NCI-H2029 (cell line): ENCODE measurements at places on chromosomes 1 and 21.

DNA sequence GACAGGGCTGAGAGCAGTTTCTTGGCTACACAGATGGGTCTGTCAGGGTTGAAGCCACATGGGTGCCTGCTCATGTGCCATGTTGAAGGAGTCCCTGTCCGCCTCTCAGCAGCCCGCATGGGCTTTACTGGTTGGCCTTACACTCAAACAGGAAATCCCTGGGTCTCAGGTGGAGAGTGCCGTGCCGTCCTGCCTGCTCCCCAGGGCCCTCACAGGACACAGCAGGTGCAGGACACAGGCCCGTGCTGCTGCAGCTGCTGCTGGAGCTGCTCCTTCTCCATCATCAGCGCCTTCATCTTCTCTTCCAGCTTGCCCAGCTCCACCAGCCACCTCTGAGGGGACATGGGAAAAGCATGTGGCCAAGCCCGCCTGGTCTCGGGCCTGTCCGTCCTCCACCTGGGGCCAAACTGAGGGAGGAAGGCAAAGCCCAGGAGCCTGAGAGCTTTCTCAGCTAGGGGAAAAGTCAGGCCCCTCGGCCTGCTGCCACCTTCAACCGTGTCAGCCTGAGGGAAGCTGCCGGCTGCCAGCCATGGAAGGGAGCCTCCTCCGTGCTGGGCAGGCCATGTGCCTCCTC lies 5.5 kb downstream of the SLFNL1 start:
- no peak for DNase-seq

- no peak for DNase-seq
Observed at GRCh38 chr1:65477414-65478378, 57.2 kb downstream of the LEPR start.

- DNase-seq, result no peak
Observed at GRCh38 chr1:2506007-2506860, 20.2 kb downstream of the PANK4 start.

DNA sequence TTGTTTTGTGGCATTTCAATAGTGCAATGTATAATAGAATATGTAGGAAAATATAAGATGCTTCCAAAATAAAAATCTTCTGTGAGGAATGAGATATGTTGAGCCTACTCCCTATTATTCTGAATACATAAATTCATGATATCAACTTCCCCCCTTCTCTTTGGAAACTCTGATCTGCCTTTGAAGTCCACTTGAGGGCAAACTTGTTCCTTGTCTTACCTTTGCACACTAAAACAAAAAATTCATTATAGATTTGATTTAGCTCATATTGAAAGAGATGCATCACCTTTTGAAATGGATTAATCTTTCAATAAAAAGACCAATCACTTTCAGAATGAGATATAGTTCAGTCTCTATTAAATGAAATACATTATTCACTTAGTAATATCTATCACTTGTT lies 580.7 kb upstream of the ADGRL4 start:
- DNase-seq, result no peak

- peak; percentile 95 for DNase-seq
Observed at GRCh38 chr1:32817159-32817814, at the start of the genes S100PBP and YARS1. TSS of gene S100PBP (plus strand) at chr1:32817653. CDS start at chr1:32826100, 8,447 bp downstream. TSS of gene YARS1 (minus strand) at chr1:32817358. CDS start at chr1:32817244, 114 bp downstream.

GRCh38 chr21:34945288-34945687 lies 103.8 kb downstream of the RUNX1 start:
- no peak for DNase-seq

GRCh38 chr1:197890936-197891335 lies 11.5 kb upstream of the C1orf53 start:
- DNase-seq, result no peak

DNA sequence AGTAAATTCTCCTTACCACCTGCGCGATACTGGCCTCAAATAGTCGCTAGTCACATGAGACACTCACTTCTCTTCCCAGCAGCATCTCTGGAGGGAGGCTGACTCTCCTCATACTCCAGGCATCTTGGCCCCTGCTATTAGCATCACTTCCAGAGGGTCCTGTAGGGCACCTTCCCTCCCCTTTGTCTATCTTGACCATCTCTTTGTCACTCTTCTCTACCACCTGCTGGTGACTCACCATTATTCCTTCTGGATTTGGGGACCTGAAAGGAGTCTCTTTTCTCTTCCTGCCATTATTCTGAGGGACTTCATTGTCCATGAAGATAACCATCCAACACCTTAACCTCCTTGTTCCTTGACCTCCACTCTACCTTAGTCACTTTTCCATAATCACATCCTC lies 31.7 kb upstream of the GPR37L1 start:
- DNase-seq, result no peak

DNA sequence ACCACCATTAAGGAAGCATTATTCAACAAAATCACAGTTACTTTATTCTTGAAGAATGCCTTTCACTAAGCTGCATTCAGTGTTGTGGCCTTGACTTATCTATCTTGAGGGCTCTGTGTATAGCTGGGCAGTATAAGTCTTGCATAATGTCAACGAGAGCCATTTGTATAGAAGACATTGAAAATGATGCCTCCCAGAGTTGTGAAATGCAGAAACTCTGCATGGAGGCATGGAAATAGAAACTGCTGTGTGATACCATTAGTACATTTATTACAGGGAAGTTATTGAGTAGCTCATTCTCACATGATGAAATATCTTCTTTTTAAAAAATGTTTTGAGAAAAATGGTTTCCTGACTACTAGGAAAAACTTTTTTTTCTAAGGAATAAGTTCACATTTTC lies 111.4 kb upstream of the SNX7 start:
- no peak for DNase-seq

- DNase-seq, result peak; percentile 64
Observed at GRCh38 chr1:231934797-231935196, 308.2 kb downstream of the DISC1 start.

GRCh38 chr1:183281039-183281438 lies 95.0 kb downstream of the LAMC2 start:
- no peak for DNase-seq

DNA sequence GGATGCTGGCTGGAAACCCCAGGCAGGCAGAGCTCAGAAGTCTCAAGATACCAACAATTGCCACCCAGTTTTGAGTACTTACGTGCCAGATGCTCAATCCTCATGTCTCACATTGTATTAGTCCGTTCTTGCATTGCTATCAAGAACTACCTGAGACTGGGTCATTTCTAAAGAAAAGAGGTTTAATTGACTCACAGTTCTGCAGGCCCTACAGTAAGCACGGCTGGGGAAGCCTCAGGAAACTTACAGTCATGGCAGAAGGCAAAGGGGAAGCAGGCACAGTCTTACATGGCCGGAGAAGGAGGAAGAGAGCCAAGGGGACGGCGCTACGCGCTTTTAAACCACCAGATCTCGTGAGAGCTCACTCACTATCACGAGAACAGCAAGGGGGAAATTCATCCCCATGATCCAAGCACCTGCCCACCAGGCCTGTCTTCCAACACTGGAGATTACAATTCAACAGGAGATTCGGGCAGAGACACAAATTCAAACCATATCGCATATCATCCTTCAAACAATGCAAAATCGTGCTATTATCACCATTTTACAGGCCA lies 58.0 kb downstream of the KAZN start:
- DNase-seq, result no peak

DNA sequence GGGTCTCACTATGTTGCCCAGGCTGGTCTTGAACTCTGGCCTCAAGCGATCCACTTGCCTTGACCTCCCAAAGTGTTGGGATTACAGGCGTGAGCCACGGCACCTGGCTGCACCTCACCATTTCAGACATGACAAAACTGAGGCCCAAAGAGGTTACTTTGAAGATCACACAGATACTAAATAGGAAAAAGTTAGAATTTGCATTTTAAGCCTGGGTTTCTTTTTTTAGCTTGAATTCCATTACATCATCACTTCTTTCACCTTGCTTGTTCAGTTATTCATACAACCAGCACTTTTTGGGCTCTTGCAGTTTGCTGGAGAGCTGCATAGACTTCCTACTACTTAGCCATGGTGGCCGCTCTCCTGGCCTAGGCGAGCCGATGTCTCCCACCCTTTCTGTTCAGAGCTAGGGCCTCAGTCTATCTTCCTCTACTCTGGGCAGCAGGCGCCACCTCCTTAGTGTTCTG lies 16.3 kb upstream of the CD2 start:
- no peak for DNase-seq

DNA sequence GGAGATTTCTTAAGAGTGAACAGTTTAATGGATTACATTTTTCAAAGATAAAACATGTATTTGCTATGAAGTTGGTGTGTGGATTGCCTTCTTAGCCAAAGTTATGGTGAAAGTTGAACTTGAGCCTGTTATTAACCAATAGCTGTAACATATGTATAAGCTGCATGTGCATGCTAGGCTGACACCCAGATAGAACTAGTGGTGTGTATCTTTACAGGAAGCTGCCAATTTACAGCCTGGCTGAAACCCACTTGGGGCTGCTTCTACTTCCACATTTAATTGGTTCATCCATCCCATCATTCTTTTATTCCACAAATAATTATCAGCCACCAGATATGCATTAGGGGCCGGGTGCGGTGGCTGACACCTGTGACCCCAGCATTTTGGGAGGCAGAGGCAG lies 3.3 kb downstream of the PLA2G5 start:
- DNase-seq, result no peak

DNA sequence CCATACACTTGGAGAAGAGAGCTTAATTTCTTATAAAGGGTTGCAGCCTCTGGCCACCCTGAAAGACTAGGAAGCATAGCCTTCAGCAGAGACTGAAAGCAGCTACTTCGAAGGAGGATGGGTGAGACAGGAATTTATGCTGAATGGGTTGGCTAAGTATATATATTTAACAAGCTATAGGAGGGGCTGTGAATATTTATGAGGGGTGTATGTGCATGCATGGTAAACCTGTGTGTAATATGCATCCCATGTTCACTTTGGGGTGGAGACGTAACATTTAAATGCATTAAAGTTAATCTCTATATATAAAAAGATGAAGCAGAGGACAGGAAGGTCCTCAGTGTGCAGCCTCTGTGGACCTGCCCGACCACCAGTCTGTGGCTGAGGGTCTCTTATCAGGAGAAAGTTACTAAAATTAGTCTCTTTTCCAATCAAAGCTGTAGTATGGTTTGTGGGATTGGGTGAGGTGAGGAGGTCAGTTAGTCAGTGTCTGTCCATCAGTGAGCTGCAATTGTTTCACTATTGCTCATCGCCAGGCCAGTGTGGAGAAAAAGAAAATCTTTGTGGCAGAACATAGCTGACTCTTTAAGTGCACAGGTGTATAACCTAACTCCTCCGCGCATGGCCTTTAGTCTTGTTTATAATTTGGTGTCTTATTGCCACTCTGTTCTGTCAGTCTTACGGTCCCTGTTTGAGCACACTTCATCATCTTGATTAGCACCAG lies 35.4 kb upstream of the DSCAM start:
- DNase-seq, result no peak

- DNase-seq, result peak; percentile 50
Observed at GRCh38 chr1:59570524-59570923, 244.2 kb upstream of the HOOK1 start.

GRCh38 chr1:26779098-26779668 lies 8.6 kb upstream of the PIGV start:
- DNase-seq, result no peak

DNA sequence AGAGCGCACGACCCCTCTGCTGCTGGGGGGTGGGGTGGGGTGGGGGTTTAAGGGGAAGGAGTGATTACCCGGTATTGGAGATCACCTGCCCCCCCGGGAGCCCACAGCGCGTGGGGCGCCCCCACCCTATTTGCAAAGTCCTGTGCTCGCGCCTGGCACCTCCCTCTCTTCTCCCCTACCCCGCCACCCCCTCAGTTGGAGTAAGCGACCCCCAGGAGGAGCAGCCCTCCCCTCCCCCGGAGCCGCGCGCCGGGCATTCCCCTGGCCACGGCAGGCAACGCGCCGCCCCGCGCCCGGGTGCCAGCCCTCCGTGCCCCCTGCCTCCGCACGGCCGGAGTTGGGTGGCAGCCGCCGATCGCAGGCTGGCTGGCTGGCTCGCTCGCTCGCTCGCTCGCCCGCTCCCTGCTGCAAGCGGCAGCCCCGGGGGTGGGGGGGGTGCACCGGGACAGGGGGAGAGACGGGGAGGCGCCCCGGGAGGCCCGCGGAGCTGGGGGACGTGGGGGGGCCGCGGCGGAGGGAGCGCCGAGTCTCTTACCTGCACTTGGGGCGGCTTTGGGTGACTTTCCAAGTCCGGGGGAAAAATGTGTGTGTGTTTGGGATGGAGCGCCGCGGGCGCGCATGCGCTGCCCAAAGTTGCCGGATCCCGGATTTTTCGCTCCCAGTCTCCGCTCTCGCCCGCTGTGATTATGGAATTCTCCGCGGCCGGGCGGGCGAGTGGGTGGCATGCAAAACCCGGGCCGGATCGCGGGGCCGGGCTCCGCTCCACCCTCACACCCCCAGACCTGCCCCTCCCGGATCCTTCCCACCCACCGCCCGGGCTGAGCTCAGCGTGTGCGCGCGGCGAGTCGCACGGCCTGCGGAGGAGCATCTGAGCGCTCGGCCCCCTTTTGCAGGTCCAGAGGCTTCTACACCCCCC lies at the start of gene CASZ1:
TSS of gene CASZ1 (minus strand) at position 618 of the 916 bp plus-strand sequence. CDS start 102,757 bp downstream, outside the sequence.
- DNase-seq, result peak; percentile 76

GRCh38 chr1:12662556-12662955 lies 18.7 kb downstream of the AADACL4 start:
- DNase-seq, result no peak

GRCh38 chr1:31623365-31623764 lies 5.9 kb downstream of the HCRTR1 start:
- DNase-seq, result no peak

DNA sequence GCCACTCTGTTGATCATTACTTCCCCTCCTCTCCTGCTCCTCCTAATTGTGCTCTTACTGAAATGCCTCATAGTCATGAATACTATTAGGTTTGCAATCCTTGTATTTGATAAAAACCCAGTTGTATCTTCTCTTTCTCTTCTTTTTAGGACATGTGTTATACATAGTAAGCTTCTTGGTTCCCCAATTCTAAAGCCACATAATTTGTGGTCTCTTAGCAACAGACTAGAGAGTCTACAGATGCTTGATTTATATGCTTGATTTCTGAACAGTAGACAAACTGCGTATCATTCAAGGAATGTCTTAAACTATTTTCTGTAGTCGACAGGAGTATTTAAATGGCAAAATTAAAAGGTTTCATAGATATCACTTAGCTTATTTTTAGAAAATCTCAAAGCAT lies 1598.9 kb downstream of the PLA2G4A start:
- DNase-seq, result no peak

- no peak for DNase-seq
Observed at GRCh38 chr1:234614081-234614489, 4.1 kb upstream of the IRF2BP2 start.

- DNase-seq, result no peak
Observed at GRCh38 chr1:30258876-30259275, 464.5 kb downstream of the MATN1 start.

DNA sequence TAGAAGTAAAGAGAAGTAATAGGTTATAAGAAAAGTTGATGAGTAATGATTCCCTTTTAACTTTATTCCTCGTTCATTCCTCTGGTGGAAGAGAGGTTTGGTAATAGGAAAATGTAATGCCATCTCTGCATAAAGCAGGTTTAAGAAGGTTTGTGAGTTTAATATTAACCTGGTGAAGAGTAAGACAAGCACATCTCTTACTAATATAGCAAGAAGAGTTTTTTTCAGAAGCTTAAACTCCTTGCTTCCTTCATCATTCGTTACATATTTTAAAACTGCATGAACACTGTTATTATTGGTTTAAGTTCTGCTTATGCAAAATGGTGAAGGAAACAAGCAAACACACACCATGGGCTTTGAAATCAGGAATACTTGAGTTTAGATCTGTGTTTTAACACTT lies 9.2 kb upstream of the PLA2G4A start:
- no peak for DNase-seq

GRCh38 chr1:154719586-154720327 lies 111.8 kb upstream of the ADAR start:
- no peak for DNase-seq
